ENCODE measurements at places on chromosomes 11 and 22. TPM values are rescaled to one million over a fixed set of nuclear protein-coding genes. Genes with fewer than 3 reads are reported as not detected.
A peak's percentile ranks its signal among the peaks of the same experiment; 100 is the strongest.

GRCh38 chr11:18375941-18376340 is 18.4 kb upstream of the LDHA start:
- no peak overlapping the region for H3K27ac ChIP-seq
- no peak overlapping the region for H3K4me3 ChIP-seq
- H3K36me3 ChIP-seq, result no peaks in the 10 kb centered on the region
- H3K4me1 ChIP-seq, result peaks cover 4% of the 10 kb centered on the region
- H3K27me3 ChIP-seq, result no peaks in the 10 kb centered on the region

- H3K4me1 ChIP-seq, result no peaks in the 10 kb centered on the region
- no peaks in the 10 kb centered on the region for H3K27me3 ChIP-seq
- no peaks in the 10 kb centered on the region for H3K36me3 ChIP-seq
- no peak for DNase-seq
- no peak overlapping the region for H3K27ac ChIP-seq
Measured at GRCh38 chr11:2666401-2666741, 33.4 kb downstream of the KCNQ1OT1 start.

DNA sequence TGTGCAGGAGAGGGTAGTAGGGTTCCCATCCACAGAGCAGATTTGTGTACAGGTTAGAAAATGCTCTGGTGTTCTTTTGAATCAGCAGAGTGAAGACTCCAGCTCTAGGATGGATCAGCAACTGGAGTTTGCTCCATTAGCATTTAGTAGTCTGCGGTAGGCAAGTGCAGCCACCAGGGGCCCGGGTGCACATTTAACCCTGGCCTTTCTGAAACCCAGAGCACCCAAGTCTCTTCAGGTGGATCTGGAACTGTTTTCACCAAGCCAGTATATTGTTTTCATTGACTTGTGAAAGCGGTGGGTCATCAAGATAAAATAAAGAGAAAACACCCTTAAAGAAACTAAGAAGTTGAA is 100.8 kb upstream of the CLPB start:
- no peak overlapping the region for H3K4me3 ChIP-seq
- H3K27ac ChIP-seq, result no peak overlapping the region
- peaks cover 3% of the 10 kb centered on the region for H3K27me3 ChIP-seq
- DNase-seq, result no peak

GRCh38 chr22:46748908-46749675 is 11.0 kb upstream of the CERK start:
- H3K27ac ChIP-seq, result peak overlapping the region; percentile 29
- no peaks in the 10 kb centered on the region for H3K36me3 ChIP-seq
- no peak for DNase-seq
- H3K4me1 ChIP-seq, result peaks cover 19% of the 10 kb centered on the region
- H3K27me3 ChIP-seq, result no peaks in the 10 kb centered on the region

GRCh38 chr11:12862696-12863469 is 146.2 kb upstream of the RASSF10 start:
- H3K4me1 ChIP-seq, result no peaks in the 10 kb centered on the region
- peak; percentile 50 for DNase-seq
- H3K4me3 ChIP-seq, result no peak overlapping the region
- H3K27me3 ChIP-seq, result no peaks in the 10 kb centered on the region

GRCh38 chr11:11078344-11079086 is 220.7 kb upstream of the ZBED5 start:
- H3K27me3 ChIP-seq, result no peaks in the 10 kb centered on the region
- no peak overlapping the region for H3K27ac ChIP-seq

DNA sequence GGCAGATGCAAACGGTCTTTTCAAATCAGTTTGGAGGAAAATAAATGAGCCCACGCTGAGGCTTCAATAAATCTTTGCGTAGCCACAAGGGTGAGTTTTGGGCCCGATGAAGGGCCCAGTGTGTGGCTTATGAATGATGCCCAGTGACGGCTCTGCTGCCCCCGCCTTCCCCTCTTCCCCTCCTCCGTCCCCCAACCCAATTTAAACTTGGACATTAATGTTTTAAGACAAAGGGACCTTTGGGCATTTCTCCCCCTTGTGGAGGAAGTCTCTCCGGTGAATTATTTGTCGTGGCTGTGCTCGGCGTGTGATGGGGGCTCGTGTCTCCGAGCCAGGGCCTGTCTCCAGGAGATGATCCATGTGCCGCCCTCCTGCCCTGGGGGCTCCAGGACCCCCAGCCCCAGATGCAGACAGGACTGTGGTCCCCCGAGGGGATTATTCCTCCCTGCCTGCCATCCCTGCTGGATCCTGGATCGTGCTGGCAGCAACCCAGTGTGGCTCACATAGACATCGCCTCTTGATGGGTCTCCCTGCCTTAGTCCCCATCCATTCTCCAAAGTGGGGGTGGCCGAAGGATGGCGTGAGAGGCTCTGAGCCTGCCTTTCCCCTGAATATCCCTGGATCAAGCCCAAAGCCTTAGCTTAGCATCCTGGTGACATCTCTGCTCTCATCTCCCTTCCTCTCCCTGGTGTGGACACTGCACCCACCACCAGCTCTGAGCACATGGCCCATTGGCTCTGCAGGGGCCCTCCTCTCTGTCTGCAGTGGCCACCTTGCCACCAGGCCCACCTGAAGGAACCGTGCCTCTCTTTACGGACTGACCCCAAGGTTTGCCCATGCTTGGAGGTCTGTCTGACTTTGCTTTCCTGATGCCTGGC is 56.4 kb downstream of the SMIM38 start:
- H3K36me3 ChIP-seq, result no peaks in the 10 kb centered on the region
- no peak overlapping the region for H3K4me3 ChIP-seq
- no peak overlapping the region for H3K27ac ChIP-seq
- no peak for DNase-seq
- H3K27me3 ChIP-seq, result no peaks in the 10 kb centered on the region

- H3K27me3 ChIP-seq, result no peaks in the 10 kb centered on the region
- H3K36me3 ChIP-seq, result peaks cover 72% of the 10 kb centered on the region
- H3K4me3 ChIP-seq, result peak overlapping the region; percentile 78
- H3K4me1 ChIP-seq, result peaks cover 39% of the 10 kb centered on the region
Measured at GRCh38 chr11:1759851-1760220, 3.9 kb downstream of the CTSD start.

DNA sequence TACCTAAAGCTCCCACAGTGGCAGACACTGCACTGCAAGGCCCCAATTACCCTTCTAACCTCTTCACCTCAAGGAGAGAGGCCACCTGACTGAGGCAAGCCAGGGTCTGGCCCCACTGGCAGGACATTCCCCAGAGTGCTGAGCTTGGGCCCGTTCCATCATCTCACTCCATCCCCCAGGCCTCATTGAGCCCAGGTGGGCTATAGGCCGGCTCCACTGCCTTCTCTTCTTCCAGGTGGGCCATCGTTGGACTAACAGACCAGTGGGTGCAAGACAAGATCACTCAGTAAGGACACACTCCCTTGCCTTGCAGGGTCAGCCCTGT is 19.1 kb downstream of the CDC45 start:
- H3K4me3 ChIP-seq, result no peak overlapping the region
- H3K27ac ChIP-seq, result no peak overlapping the region
- no peaks in the 10 kb centered on the region for H3K4me1 ChIP-seq
- no peak for DNase-seq
- H3K36me3 ChIP-seq, result no peaks in the 10 kb centered on the region

DNA sequence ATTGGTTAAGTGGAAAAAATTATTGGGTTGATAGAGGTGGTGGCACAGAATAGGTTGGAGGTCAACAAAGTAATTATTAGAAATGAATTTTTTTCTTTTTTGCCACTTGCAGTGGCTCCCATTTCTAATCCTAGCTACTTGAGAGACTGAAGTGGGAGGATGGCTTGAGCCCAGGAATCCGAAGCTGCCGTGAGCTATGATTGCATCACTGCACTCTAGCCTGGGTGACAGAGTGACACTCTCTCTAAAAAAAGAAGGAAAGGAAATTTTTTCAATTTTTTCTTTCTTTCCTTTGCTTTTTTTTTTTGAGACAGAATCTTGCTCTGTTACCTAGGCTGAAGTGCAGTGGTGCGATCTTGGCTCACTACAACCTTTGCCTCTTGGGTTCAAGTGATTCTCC is 2.2 kb upstream of the BCO2 start:
- no peak overlapping the region for H3K4me3 ChIP-seq
- no peaks in the 10 kb centered on the region for H3K27me3 ChIP-seq
- no peak overlapping the region for H3K27ac ChIP-seq
- no peaks in the 10 kb centered on the region for H3K36me3 ChIP-seq
- no peak for DNase-seq

GRCh38 chr11:10541561-10541930 is 559 bp upstream of the RNF141 start:
- no peak for DNase-seq
- no peaks in the 10 kb centered on the region for H3K27me3 ChIP-seq
- no peaks in the 10 kb centered on the region for H3K36me3 ChIP-seq
- H3K4me1 ChIP-seq, result no peaks in the 10 kb centered on the region
- peak overlapping the region; percentile 75 for H3K4me3 ChIP-seq
- H3K27ac ChIP-seq, result peak overlapping the region; percentile 98

DNA sequence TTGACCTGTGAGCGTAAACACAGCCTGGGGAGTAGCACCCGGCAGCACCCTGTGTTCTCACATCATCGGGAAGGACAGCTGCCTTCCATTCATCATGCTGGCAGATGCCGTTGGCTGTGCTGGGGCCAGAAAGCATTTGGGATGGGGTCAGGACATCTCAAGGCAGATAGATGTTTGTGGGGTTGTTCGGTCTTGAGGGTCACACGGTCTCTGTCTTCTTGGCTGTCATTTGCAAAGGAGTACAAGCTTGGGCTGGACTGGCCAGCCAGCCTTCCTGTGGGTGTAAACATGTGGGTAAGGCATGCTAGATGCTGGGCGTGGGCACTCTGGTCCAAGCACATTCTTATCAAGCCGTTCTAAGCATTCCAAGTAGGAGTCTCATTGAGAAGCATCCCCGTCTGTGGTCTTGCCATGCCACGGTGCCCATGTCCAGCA is 81.4 kb downstream of the TBC1D22A start:
- H3K36me3 ChIP-seq, result no peaks in the 10 kb centered on the region
- H3K4me3 ChIP-seq, result no peak overlapping the region
- H3K27ac ChIP-seq, result no peak overlapping the region

DNA sequence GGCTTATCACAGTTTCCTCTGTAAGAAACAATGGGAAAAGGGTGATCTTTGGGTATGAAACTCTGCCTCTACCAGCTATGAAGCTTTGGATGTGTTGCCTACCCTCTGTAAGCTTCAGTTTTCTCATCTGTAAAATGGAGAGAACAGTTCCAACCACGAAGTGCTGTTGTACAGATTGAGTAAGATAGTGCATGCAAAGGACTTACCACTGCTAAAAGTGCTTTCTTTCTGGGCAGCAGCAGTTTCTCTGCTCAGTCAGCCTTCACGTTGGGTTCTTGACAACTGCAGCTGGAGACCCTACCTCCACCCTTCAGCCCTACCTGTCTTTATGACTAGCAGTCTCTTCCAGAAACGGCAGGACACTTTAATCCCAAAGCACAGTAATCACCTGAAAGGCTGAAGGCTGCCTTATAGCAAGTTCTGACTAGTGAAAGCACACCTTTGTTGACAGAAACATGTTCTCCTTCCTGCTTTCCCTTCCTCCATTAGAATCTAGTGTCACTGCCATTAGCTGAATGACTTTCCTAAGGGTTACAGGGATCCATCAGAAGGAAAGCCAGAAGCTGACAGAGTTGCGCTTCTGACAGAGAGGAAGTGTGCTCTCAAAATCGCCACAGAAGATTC is 91.4 kb downstream of the RPL27A start:
- H3K4me1 ChIP-seq, result peaks cover 20% of the 10 kb centered on the region
- peak overlapping the region; percentile 33 for H3K27ac ChIP-seq
- no peaks in the 10 kb centered on the region for H3K36me3 ChIP-seq
- H3K27me3 ChIP-seq, result no peaks in the 10 kb centered on the region
- DNase-seq, result no peak

DNA sequence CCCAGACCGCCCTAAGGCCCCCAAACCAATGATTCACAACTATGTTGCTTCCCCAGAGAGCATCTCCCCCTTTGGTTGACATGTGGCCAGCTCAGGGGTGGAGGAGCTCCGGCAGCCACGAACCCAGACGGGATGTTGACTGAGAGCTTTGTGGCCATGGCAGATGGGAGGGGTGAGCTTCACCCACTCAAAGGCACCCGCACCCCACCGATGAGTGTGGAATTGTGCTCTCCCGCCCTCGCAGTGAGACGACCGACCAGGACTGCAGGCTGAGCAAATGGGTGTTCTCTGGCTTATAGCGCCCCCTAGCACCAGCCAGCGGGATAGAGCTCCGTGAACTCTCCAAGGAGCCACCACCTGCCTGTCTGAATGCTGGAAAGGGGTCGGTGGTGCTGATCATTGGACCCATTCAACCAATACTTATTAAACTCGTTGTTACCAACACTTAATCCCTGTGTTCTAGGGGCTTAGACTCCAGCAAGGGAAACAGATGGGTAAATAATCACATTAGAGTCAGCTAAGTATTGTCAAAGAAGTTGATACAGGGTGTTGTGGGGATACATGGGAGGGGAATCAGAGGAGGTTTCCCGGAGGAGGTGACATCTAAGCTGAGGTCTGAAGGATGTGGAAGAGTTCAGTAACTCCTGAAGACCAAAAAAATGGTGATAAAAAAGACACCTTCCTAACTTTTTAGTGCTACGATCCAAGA is 4.5 kb upstream of the TIMP3 start:
- peaks cover 5% of the 10 kb centered on the region for H3K27me3 ChIP-seq
- no peaks in the 10 kb centered on the region for H3K4me1 ChIP-seq
- H3K36me3 ChIP-seq, result no peaks in the 10 kb centered on the region
- no peak overlapping the region for H3K4me3 ChIP-seq
- H3K27ac ChIP-seq, result no peak overlapping the region
- peak; percentile 80 for DNase-seq

- no peaks in the 10 kb centered on the region for H3K27me3 ChIP-seq
- H3K36me3 ChIP-seq, result no peaks in the 10 kb centered on the region
- DNase-seq, result no peak
- no peak overlapping the region for H3K27ac ChIP-seq
- H3K4me1 ChIP-seq, result peaks cover 8% of the 10 kb centered on the region
Measured at GRCh38 chr11:9550191-9550628, 23.3 kb upstream of the WEE1 start.

Gene DGCR8
- 43.3 TPM for polyA plus RNA-seq

Gene CD6
- polyA plus RNA-seq, result 0.95 TPM

Gene CTNND1
- 266 TPM for polyA plus RNA-seq

Gene RTN4R
- polyA plus RNA-seq, result 5.0 TPM

Gene STK33
- polyA plus RNA-seq, result 23.9 TPM

Gene CBLIF
- not detected for polyA plus RNA-seq
